ENCODE measurements at places on chromosomes 4 and X. TPM values are rescaled to one million over a fixed set of nuclear protein-coding genes. Genes with fewer than 3 reads are reported as not detected.

GRCh38 chr4:168634276-168634802 is 137.5 kb downstream of the PALLD start:
- no peak for DNase-seq

The CXXC4 gene
- 21.8 TPM for total RNA-seq

DNA sequence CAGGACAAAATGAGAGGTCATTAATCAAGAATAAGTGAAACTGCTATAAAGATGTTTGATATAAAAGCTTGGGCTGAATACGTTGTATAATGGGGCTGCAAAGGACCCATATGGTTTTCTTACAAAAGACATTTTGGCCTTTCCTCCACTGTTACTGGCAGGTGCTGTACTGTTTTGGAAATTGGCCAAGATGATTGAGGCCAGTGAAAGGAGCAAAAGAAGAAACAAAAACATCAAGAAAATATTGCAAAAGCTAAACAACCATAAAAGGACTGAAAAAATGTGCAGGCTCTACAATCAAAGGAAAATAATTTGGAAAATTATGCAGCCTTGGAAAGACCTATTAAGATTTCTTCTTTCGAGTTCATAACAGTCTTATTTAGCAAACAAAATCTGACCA is 222.2 kb upstream of the PPP1R2C start:
- no peak for DNase-seq

GRCh38 chr4:25722964-25723363 is 67.3 kb downstream of the SLC34A2 start:
- DNase-seq, result no peak

GRCh38 chrX:16251782-16252181 is 84.5 kb downstream of the MAGEB17 start:
- DNase-seq, result no peak

- no peak for DNase-seq
These were observed 33.7 kb upstream of the LIMCH1 start for GRCh38 chr4:41504167-41504818.

- DNase-seq, result no peak
These were observed 3.1 kb upstream of the SLBP start for GRCh38 chr4:1715002-1715758.

The CFAP97 gene
- 28.4 TPM for total RNA-seq

DNA sequence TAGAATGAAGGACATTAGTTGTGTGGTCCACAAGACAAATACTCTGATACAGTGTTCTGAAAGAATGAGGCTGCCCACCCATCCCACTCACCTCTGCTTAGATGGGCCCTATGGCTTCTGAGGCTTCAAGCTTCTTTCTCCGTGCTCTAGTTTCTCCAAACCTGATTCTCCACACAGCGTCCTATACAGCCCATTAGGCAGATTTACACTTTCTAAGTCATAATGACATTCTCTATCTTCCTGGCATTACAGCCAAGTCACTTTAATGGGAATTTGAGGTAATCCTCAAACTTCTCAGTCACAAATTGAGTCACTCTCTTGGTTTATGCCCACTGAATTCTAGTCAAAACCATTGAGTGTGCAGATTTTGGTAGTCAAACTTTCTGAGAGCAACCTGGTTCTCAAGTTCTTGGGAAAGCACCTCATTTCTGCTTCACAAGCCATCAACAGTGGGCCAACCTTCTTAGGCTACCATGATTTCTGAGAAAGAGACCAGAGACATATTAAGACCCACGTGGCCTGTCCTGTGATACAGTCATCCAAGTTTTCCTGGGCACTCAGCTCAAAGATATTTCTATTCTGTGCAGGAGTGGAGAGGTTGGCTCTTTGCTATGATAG is 6.2 kb upstream of the SETD7 start:
- DNase-seq, result no peak

GRCh38 chr4:111988514-111988913 is 156.7 kb upstream of the FAM241A start:
- no peak for DNase-seq

The ZNF732 gene
- 1.3 TPM for total RNA-seq

DNA sequence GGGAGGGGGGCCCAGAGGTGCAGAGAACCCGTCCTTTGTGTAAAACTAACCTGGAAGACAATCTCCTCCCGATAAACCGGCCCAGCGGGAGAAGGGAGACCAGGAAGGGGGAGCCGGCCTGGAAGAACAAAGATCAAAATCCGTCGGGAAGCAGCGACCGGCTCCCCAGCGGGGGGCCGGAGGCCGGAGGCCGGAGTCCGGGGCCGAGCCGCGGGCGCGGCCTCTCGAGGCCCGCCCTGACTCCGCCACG is 552 bp downstream of the ZDHHC9 start:
- DNase-seq, result no peak

The PHEX gene
- total RNA-seq, result 0.17 TPM

- no peak for DNase-seq
These were observed 21.9 kb downstream of the RNF128 start for GRCh38 chrX:106748377-106748776.

DNA sequence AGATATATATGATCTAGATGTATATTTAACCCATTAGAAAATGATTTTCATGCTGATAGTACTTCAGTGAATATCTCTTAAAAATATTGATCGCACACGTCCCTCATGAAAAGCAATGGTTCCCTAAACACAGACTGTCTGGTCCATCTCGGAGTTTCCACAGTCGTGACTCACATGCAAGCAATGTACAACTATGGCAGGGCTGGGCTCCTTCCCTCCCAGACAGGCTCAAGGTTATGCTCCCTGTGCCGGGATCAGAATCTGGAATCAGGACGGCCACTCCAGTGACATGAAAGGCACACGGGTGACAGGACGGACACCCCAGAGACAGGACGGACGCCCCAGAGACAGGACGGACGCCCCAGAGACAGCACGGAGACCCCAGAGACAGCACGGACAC is 40.2 kb upstream of the PPP2R3B start:
- DNase-seq, result no peak

The BEX2 gene
- 150 TPM for total RNA-seq

The NXF2 gene
- total RNA-seq, result 1.4 TPM

- no peak for DNase-seq
These were observed 74.5 kb downstream of the DIPK2B start for GRCh38 chrX:45126158-45126557.

DNA sequence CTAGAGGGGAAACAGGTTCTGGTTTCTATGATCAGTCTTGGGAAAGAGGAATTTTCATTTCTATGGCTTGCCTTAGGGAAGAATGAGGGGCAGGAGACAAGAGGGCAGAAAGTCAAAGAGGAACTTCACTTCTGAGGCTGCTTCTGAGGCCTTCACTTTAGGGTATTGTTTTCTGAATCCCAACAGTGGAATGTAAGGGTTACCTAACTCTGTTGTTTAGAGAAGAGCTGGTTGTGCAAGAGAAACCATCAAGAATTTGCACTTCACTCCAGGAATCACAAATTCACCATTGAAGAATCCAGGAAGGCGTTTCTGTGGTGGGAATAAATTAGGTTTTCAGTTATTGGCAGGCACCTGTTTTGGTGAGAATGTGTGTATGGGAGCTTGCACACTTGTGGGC is 126.7 kb upstream of the AMOT start:
- DNase-seq, result no peak

- DNase-seq, result no peak
These were observed 60.6 kb upstream of the WWC2 start for GRCh38 chr4:183038436-183038835.

DNA sequence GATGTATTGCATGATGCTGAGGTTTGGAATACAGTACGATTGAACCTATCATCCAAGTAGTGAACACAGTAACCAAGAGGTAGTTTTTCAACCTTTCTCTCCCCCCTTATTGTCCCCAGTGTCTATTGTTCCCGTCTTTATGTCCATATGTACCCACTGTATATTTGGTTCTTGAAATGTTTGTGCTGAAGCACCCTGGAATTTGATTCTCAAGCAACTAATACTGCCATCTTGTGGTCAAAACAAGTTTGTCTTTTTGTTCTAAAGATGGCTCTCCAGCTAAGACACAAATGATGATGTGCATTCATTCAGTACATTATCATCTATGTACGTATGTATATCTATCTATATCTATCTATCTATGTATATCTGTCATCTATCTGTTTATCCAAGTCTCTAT is 33.5 kb upstream of the DCX start:
- no peak for DNase-seq

- DNase-seq, result no peak
These were observed 6.2 kb downstream of the GPM6A start for GRCh38 chr4:175805846-175806245.

DNA sequence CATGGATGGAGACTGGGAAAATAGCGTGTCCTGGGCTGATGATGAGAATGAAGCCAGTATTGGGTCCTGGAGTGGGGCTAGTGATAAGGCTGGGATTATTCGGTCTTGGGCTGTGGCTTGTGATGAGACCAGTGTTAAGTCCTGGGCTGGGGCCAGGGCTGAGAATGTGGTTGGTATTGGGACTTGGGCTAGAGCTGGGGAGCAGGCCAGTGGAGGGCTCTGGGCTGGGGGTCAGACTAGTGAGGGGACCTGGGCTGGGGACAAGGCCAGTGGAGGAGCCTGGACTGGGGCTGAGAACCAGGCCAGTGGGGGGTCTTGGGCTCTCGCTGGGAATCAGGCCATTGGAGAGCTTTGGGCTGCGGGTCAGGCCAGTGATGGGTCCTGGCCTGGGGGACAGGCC is 6.7 kb downstream of the ARMCX4 start:
- DNase-seq, result no peak

Measured in glutamatergic neuron (in vitro differentiated cells).